Panc1 (cell line): ENCODE measurements at places on chromosomes 2 and 18. TPM values are rescaled to one million over a fixed set of nuclear protein-coding genes. Genes with fewer than 3 reads are reported as not detected.

COL6A3 gene
- 0.69 TPM for total RNA-seq

XIRP2 gene
- total RNA-seq: not detected

TUBA3E gene
- total RNA-seq: not detected

CHRNG gene
- total RNA-seq: not detected

GRCh38 chr2:95317123-95317500 is 20.0 kb downstream of the KCNIP3 start:
- no peak for DNase-seq

DNA sequence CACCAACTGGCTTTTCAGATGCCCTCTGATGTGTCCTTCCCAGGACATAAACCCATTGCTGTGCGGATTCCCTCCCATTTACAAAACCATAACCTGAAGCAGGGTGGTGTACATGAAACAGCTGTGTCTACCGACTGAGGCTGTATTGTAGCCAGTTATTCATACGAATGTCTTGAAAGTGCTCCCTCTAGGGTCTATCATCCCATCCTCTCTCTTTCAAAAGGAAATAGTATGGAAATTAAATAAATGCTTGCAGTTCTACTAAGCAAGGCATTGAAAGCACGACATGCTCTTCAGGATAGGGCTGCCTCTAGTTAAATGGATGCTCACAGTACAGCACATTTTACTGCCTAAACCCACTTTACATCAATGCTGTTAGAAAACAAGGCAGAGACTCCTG is 112.2 kb upstream of the PXDN start:
- DNase-seq: no peak
